ENCODE measurements at places on chromosomes 6 and 20.

DNA sequence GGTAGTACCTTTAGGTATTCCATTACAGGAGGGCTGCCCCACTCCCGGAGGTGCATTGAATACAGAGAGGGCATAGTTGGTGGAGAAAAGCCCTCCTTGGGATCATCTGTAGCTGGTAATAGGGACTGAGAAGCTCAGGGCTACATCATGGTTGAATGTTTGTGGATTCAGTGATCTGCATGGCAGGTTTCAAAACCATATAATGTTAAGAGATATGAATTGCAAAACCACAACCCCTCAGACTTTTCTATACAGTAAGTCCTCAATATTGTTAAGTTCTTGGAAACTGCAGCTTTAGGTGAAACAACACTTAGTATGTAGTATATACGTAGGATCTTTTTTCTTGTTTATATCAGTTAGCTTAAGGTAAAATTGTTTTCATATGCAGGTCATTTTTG lies 11.3 kb downstream of the TULP4 start:
- DNase-seq, result no peak

DNA sequence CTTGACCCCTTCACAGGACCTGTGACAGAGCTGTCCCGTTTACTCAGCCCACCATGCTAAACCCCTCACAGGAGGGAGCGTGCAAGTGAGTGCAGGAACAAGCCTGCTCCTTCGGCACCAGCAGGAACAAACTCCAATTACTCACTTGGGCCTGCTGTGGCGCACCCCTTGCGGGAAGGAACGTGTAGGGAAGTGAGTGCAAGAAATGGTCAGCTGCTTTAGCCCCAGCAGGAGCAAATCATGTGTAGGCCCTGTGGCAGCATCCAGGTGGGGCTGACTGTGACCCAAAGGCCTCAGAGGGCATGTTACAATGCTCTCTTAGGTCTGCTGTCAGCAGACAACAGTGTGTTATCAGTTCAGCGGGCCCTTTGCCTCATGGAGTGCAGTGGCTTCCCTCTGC lies 574.4 kb downstream of the PRKN start:
- DNase-seq, result no peak

GRCh38 chr20:16061351-16061750 lies 511.9 kb downstream of the KIF16B start:
- DNase-seq, result no peak

GRCh38 chr20:25466846-25467245 lies 59.4 kb downstream of the GINS1 start:
- no peak for DNase-seq

DNA sequence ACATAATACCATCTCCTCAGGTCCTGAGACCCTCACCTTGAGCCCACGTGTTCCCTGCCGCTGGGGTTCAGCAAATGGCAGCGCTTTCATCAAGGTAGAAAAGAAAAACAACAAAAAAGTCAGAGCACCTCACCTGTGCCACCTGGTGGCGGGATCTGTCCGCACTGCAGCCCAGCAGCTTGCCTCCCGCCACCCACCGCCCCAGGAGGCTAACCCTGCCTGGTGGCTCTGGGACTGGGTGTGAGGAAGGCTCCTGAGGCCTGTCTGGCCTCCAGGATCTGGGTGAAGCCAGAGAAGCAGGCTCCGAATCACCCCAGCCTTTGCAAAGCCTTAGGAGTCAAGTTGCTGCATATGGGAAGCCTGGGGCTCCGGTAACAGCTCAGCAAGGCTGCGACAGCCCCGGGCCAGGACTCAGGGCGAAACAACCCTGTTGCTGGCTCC lies 270.8 kb downstream of the BMP7 start:
- DNase-seq, result no peak

- DNase-seq, result no peak
Measured at GRCh38 chr20:62707921-62708521, 615 bp upstream of the NTSR1 start.

DNA sequence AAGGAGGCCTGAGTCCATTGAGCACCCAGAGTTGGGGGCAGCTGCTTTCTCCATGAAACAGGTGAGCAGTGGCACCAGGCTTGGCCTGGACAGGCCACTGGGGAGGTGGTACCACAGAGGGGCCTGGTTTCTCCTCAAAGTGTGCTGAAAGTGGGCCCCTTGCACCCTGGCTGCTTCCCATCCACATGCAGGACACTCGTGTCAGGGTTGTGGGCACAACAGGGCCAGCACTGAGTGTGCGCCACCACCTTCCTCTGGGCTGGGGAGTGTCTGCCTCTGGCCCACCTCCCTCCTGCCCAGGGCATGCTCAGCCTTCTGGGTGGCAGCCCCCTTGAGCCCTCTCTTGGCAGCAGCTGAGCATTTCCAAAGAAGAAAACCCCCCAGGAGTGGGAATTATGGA lies 5.2 kb upstream of the SLC22A1 start:
- DNase-seq, result no peak
